T-helper 17 cell (primary cell): ENCODE measurements at places on chromosomes 16 and 17.

- DNase-seq = no peak
Measured at GRCh38 chr17:42179335-42179734, 1.6 kb downstream of the KCNH4 start.

DNA sequence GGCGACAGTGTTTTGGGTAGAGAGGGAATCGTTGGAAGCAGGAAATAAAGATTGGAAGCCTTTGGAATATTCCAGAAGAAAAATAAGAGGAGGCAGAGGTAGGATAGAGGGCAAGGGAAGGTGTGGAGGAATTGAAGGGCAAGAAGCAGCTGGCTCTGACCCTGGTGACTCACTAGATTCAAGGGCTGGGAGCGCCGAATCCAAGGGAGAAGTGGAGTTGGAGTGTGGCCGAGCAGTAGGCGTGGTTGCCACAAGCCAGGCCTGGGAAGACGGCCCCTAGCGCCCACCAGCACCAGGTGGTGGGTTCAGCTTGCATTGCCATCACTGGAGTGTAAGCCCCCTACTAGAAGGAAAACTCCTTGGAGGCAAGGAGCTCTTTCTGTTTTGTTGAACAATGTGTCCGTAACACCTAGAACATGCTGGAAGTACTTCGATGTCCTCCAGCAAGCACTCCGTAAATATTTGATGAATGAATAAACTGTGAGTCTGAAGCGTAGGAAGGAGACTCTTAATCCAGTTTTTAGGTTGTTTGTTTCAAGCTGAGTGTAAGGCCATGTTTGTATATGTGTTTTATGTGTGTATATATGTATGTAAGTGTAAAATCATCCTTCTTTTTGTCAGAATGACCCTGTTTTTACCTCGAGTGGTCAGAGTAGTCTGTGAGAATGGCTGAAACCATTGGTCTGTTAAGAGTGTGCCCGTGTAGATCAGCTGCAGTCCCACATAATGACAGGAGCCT lies 139.5 kb downstream of the CMIP start:
- no peak for DNase-seq

DNA sequence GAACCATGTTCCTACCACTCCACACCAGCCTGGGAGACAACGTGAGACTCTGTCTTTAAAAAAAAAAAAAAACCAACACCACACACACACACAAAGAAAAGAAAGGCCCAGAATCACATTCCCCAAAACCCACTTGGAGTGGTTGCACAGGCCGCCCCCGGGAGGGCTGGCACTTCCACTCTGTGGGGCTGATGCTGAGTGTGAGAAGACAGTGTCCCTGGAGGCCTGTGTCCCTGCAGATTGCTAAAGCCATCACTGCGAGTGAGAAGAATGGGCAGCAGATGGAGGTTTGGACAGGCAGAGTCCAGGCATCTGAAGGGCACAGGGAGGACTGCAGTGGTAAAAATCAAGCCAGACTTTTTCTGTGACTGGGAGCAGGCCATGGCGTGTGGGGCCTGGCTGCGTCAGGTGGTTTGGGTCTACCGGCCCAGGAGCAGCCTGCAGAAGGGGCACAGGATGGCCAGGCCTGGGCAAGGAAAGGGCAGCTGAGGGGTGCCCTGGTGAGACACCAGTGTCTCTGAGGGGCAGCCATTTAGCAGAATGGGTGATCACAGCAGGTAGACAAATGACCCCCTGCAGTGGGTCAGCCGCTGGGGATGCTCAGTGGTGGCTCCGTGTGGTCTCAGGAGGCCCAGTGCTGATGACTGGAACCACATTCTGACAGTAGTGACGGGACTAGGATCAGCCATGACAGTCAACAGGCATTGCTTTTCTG lies 13.1 kb downstream of the CTRB2 start:
- no peak for DNase-seq

GRCh38 chr16:67544844-67545664 lies 16.4 kb downstream of the RIPOR1 start:
- no peak for DNase-seq

- no peak for DNase-seq
Measured at GRCh38 chr17:59342681-59343131, 11.3 kb downstream of the YPEL2 start.

- DNase-seq = no peak
Measured at GRCh38 chr16:30437511-30438046, 7.7 kb upstream of the DCTPP1 start.

DNA sequence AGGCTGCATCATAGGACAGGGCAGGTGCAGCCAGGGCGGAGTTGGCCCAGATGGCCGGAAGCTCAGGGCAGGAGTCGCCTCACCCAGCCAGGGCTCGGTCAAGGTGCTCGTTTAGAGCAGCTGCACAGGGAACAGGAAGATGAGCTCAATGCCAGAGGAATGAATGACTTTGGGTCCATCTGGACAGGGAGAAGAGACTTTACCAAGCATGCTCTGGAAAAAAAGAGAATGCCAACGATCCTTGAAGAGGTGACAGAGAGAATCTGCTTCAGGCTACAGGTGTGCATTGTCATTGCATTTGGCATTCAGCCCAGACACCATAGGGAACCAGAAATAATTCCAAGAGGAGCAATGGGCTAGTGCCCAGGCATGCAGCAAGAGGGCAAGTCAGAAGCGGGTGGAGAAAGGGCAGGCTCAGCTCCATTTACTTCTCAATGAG lies 6.7 kb upstream of the MPP3 start:
- no peak for DNase-seq

DNA sequence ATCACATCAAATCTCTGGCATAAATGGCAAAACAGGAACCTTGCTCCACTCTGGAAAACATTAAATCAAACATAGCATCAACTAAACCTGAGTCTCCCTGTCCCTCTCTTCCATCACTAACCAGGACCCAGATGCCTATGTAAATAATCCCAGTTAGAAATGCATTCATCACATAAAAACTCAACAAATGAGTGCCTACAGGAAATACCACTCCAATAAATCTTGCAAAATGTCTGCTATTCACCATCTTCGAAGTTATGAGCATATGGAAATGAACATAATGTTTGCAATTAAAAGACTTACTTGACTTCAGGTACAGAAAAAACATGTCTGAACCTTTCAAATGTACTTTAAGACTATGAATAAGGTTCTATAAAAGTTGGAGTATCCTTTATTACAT lies 425.0 kb downstream of the CDH11 start:
- DNase-seq = no peak

DNA sequence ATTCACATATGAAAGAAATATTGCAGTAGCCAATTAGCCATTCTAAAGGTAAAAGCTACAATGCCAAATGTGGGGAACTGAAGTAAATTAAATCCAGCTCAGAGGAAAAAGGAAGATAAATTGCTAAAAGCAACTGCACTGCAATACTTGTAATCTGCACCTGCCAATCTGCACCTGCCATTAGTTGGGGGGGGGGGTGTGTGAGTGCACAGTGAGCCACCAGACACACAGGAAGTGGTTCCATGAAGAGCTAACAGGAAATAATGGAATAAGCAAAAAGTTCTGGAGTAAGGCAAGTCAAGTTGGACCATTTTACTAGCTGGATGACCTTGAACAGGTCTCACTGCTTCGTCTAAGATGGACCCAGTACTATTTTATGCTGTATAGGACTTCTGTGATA lies 191.8 kb downstream of the PARN start:
- DNase-seq = no peak

- DNase-seq = no peak
Measured at GRCh38 chr17:68033636-68034451, 1.7 kb upstream of the KPNA2 start.
